ENCODE measurements at places on chromosomes 12 and 14.

DNA sequence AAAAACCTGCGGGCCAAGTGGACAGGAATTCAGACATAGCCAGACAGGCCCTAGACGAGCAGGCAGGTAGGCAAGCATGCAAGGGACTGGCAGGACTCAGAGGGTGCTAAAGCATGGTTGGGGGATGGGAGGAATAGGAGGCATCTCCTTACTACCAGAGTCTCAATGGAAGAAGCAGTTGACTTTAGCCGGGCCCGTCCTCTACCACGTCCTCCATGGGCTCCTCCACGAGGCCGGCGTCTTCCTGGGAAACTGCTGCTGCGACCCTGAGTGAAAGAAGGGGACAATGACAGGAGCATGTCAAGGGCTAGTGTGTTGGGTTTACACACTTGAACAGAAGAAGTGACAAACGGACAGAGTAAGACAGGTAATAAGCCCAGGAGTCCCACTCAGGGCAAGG, 11.6 kb downstream of the KMT2D start:
- DNase-seq, result no peak

- no peak for DNase-seq
These were observed 9.4 kb upstream of the DCP1B start for GRCh38 chr12:2013527-2014223.

- no peak for DNase-seq
These were observed 12.3 kb downstream of the APOLD1 start for GRCh38 chr12:12797794-12798152.

DNA sequence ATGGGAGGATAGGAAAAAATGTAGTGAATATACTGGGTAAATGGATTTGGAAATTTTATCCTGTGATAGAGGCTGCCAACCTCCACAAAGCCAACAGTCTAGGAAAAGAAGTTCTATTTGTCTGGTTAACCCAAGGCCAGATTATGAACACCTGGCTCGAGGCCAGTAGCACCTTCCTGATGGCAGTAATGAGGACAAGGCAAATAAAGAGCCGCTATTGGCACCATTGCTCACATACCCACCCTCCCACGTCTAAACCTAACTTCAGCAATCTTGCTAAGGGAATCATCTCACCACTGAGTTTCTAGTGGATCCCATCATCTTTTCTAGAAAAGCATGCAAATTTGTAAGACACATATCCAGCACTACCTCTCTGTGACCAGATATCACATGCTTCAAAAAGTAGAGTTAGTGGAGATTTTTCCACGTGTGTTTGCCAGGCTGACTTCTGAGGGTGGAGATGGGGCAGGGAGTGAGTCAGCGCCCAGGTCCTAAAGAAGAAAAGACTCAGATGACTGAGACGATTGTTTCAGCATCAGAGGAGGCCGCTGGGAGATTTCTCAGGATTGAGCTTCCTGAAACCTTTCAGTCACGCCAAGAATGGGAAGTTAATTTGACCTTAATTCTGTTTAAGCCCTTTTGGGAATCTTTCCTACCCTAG, 362.9 kb downstream of the EMP1 start:
- DNase-seq, result no peak

- no peak for DNase-seq
These were observed 43.8 kb downstream of the KRT80 start for GRCh38 chr12:52147964-52148463.

- peak; percentile 69 for DNase-seq
These were observed 5.5 kb downstream of the ZFP36L1 start for GRCh38 chr14:68787092-68787992.

All from type B pancreatic cell (in vitro differentiated cells).